Activated CD8-positive, alpha-beta memory T cell treated with anti-CD3 and anti-CD28 coated beads for 24 hours (primary cell): ENCODE measurements at places on chromosomes 5 and 9.

- DNase-seq, result no peak
Measured at GRCh38 chr9:7549249-7549648, 250.3 kb downstream of the DMAC1 start.

- DNase-seq, result no peak
Measured at GRCh38 chr9:109718861-109719260, 61.1 kb upstream of the PALM2AKAP2 start.

- no peak for DNase-seq
Measured at GRCh38 chr5:137572042-137572695, 73.0 kb upstream of the SPOCK1 start.

DNA sequence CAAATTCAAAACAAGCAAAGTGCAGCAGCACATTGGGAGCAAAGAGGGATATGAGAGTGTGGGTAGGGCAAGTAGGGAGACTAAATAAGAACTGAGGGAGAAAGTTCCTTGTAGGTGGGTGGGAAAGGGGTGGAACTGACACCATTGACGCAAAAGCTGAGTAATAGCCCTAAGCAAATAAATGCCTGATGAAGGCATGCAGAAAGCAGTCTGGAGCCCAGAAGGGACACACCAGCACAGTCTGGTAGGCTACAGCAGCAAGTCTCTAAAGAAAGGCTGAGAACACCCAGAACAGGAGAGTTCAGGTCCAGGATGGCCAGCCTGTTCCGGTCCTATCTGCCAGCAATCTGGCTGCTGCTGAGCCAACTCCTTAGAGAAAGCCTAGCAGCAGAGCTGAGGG is at the start of gene INSL4:
Gene INSL4 (plus strand): TSS at position 208 of the 400 bp plus-strand sequence. CDS start 105 bp downstream, at position 313.
- no peak for DNase-seq

DNA sequence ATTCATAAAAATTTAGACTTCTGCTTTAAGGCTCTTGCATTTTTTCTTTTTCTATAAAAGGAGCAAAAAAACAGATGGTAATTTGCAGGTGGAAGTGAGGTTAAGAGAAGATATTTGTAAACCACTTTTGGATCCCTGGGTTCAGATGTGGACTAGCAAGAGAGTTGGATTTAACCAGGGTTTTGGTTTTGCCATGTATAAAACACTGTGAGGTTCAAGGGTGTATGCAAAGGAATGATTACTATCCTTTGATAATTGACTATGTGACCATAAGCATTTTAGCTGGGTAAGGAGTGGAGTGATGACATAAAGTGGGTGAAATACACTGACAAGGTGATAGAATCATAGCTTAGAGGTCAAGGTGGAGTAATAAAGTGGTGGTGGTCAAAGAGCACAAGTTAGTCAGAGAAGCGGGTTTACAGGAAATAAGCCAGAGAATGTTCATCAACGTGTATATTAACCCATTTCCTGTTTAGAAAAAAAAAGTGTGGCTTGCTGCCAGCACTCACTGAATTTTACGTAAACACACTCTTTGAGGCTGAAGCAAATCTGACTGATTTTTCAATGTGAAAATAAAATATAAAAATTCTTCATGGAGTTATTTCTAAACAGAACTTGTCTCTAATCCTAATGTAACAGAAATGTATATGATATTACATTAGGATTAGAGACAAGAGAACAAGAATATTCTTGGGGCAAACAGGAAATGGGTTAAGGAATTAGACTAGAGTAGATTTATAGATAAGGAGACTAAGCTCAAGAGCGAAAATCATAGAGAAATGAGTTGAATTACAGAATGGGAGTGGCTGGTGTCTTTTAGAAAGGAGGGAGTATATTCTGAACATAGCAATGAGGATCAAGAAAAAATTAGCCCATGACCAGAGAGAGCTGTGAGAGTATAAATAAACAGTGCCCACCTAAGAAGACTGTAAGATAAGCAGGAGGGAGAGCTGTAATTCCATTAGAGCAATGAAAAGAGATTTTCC is 74.5 kb downstream of the CDKN2A start:
- DNase-seq, result no peak

DNA sequence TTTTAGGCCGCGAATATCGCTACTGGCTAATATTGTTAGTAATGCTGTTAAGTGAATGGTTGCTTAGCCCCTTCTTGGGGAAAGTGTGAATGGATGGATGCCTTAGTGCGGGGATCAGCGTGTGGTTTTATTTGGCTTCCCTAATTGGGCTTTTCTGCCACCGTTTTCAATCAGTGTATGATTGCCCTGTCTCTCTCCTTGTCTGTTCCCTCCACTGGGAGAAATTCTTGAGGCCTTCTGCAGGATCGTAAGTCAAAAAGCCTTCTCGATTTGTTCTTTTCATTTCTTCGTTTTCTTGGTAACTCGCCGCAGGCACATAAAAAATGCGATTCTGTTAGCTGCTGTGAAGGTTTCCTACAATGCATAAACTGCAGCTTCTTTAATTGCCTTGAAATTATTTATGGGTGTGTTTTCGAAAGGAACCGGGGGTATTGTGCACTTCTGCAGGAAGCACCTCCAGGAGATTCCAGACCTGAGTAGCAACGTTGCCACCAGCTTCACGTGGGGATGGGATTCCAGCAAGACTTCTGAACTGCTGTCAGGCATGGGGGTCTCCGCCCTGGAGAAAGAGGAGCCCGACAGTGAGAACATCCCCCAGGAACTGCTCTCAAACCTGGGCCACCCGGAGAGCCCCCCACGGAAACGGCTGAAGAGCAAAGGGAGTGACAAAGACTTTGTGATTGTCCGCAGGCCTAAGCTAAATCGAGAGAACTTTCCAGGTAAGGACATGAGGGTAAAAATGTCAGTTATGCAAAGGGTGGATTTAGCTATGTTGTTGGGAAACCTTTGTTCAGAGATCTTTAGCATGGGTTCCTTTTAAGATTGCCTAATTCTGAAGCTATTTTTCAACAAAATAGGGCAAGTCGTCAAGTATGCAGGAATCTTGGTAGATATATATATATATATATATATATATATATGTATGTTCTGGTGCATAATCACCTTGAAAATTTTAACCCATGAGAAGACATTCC is 700 bp downstream of the SKP2 start:
- DNase-seq, result no peak

DNA sequence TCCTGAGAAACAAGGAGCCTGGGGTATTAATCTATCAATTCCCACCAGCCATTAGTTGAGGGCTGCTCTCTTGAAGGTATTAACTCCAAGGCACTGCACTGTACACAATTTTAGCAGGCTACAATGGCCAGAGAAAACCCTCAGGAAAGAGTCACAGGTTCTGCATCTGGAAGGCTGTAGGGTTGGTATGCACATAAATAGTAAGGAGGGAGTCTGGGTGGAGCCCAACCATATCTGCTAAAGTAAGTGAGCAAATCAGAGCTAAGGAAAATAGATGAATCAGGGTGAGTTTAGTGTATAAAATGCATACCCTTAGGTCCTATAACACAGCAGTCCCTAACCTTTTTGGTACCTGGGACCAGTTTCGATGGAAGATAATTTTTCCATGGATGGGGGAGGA is 18.2 kb downstream of the TMEM215 start:
- DNase-seq, result no peak

DNA sequence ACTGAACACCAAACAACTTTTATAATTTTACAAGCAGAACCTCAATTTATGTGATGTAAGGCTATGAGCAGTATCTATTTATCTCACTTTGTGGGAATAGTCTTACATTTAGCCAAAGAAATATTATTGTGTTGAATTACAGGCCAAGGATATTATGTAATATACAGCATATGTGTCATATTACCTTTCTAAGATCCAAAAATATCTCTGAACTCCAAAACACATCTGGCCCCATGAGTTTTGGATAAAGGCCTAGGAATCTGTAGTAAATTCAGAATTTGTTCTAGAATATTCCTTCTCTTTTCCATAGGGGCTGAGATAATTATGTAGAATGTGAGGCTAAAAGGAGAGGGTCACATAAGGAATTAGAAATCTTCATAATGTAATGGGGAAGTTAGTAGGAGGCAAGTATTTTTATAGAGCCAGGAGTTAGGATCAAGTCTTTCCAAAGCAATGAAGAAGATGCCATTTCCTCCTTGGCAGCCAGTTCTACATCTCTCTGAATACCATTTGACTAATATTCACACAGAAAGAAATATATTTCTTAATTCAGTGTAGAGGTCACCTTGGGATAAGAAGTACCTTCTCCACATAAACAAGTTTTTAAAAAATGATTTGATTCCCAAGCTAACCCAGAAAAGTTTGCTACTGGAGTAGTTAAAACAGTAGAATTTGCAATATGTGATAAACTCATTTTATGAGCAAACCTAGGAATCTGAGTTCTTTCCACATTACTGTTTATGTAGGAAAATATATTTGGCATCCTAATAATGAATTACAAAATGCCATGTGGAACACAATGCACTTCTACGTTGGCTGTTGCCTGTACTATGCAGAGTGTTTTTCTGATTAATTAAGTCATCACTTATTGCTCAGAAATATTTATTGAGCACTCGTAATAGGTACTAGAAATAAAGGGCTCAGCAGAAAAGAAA is 20.3 kb upstream of the GRAMD2B start:
- no peak for DNase-seq

DNA sequence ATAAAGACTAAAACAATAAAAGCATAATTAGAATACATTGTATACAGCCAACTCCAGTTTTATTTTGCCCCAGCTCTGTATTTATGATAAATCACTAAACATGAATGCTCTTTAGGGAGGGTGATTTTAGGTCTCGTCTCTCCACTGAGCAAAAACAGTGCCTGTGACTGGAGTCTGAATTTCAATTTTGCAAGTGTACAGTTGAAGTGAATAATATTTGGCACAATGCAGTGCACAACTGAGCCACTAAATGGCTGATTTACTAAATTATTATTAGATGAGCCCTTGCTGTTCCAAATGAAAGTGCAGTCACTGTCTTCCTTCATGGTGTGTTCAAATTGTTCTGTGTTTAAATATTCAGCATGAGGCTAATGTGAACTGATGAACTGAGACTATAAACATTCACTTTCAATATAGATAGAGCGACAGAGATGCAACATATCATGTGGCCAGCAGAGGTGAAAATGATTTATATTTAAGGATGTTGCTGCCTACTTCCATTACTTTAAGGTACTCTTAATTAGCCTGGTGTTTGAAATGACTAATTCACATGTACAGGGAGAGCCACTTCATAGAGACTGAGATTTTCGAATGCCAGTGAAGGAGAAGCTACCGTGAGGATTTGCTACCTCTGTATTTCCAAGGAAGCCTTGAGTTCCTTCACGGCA is 375.1 kb downstream of the EBF1 start:
- DNase-seq, result no peak

DNA sequence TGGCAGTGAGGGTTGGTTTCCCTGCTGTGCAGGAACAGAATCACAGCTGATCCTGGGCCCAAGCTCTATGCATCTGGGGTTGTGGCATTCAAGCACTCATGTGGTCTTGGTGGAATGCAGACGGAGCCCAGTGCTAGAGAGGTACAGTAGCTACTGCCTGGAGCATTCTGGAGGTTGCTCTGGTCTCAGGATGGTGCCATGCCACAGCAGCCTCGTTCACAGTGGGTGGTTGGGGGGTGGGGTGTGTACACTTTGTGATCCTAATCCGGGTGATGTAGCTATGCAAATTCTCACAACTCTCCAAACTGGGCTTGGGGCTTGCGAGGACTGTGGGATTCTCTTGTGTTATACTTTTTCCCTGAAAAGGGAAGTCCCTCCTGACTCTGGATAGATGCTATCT is 45.2 kb downstream of the FGD3 start:
- DNase-seq, result peak; percentile 58

GRCh38 chr5:17241635-17242034 is 24.2 kb downstream of the BASP1 start:
- no peak for DNase-seq

DNA sequence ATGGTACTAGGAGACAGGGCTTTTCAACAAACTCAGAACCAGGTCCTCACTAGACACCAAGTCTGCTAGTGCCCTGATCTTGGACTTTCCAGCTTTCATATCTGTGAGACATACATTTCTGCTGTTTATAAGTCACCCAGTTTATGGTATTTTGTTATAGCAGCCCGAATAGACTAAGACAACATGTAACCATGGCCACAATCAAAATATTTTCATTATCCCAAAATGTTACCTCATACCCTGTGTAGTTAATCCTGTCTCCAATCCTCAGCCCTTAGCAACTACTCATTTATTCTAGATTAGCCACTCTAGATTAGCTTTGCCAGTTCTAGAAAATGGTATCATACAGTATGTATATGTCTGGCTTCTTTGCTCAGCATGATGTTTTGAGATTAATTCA is 6.3 kb upstream of the ATG10 start:
- no peak for DNase-seq

GRCh38 chr5:6478793-6479192 is 30.1 kb downstream of the UBE2QL1 start:
- DNase-seq, result no peak

DNA sequence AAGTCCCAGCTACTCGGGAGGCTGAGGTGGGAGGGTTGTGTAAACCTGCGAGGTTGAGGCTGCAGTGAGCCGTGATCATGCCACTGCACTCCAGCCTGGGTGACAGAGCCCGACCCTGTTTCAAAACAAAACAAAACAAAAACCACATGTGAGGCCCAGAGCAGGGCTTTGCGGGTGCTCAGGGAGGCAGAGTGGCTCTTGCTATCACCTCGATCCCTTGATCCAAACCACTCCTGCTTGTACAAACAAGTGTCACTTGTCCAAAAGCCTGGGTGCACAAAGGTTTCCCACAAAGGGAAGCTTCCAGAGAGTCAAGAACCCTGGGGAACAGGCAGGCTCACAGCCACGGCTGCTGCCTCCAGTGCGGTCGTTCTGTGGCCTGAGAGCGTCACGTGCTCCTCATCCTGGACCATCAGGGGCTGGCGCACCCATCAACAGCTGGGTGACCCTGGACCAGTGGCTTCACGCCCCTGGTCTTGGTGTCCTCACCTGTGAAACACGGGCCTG is 162.7 kb downstream of the C9orf50 start:
- peak; percentile 73 for DNase-seq

DNA sequence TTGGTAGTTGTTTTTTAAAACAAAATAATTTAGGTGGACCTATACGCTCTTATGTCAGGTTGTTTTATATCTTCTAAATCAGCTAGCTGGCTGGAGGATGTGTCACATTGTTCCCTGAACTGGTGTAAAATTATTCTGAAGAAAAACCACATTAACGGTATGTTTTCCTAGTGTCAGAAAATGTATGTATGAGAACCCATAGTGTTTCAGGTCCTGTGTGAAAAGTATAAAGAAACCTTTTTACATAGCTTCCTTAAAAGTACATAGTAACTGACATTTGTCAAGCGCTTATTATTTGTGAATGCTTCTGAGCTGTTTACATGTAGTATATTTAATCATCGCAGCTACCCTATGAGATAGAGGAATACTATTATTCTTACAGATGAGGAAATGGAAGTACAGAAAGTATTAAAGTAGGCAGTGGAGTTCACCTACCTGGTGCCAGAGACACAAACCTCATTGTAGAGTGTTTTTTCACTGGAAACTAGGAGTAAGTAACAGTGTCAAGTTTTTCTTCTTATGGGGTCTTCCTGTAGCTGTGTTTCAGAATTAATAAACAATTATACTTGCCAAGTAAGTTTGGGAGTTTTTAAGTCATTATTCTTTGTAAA is 10.4 kb upstream of the FAM120AOS start:
- DNase-seq, result no peak
